ENCODE measurements at places on chromosomes 7 and 10. TPM values are rescaled to one million over a fixed set of nuclear protein-coding genes. Genes with fewer than 3 reads are reported as not detected.

DNA sequence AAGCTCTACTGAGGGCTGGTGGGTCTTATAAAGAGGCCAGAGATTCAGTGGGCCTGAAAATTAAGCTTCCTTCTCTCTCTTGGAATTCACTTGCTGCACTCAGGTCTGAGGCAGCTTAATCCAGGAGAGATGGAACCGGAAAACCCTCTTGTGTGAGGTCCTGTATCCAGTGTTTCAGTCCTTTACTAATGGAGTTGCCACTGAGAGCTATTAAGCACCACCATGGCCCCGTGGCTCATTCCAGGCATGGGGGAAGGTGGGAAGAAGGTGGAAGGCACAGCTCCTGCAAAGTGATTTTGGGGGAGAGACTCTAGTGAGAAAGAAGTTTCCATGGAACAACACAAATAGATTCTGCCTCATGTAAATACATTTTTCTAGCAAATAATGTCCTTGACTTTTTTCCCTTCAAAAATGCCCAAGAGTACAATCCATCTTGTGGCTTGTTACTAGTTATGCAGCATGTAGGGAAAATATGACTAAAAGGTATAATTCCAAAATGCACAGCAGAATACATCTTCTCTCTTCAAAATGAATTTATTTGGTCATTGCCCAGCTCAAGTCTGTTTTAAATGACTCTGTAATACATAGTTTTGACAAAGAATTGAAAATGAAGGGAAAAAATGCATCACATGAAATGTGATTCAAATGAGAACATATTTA, 46.7 kb upstream of the FOXI2 start:
- ATAC-seq = no peak

DNA sequence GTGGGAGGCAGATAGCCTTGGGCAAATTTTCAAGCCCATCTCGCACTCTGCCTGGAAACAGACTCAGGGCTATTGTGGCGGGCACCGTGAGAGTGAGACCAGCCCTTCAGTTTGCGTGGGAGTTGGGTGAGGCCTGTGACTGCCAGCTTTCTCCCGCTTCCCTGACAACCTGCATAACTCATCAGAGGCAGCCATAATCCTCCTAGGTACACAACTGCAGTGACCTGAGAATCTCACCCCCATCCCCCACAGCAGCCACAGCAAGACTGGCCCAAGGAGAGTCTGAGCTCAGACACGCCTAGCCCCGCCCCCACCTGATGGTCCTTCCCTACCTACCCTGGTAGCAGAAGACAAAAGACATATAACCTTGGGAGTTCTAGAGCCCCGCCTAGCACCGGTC, 275.4 kb downstream of the GRID1 start:
- no peak for ATAC-seq

DNA sequence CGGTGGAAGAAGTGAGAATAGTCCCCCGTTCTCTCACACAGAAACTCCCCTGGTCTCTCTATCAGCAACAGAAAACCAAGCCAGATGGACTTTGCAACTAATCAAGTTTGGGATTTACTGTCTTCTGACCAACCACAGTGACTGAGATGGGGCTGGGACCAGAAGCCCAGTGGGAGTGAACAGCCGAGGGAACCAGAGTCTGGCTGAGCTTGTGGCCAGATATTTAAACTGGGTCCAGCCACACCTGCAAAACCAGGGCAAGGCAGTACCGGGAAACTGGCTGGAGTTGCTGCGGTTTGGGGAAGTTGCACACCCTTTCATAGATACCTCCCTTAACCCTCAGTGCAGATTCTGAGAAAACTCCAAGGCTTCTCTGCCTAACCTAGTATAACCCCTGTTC, 6.0 kb downstream of the GSTK1 start:
- no peak for ATAC-seq

GRCh38 chr7:99024066-99024465, 119.8 kb downstream of the SMURF1 start:
- no peak for ATAC-seq

GRCh38 chr10:127964621-127965020, 57.7 kb downstream of the PTPRE start:
- ATAC-seq = no peak

The PPP1R17 gene
- not detected for total RNA-seq

The SPDYE1 gene
- not detected for total RNA-seq

The KMT2E gene
- 181 TPM for total RNA-seq

The FZD1 gene
- 0.13 TPM for total RNA-seq

Data from activated T-helper 17 cell treated with anti-CD3 and anti-CD28 coated beads, Interleukin-2, amount 50 U/mL, for 72 hours (primary cell).